ENCODE measurements at places on chromosomes 3 and 15.
A peak's percentile ranks its signal among the peaks of the same experiment; 100 is the strongest.

DNA sequence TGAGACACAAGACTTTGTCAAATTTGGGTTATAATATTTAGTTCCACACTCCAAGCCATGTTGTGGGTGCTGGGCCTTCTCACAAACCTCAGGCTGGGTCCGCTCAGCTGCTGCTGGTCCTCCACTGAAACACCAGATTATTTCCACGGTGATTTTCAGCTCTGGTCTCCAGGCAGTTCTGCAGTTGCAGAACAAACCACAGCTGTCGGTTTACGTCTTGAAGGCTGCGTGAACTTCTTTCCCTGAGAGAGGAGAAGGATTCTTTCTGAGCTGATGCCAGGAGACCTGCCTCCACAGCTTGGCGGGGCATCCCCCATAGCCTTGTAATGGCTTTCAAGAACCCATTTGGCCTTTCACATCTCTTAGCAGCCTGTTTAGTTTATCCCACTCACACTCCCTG is 16.2 kb downstream of the GALNT15 start:
- DNase-seq, result no peak

- DNase-seq, result no peak
These were observed 48.0 kb downstream of the PTH1R start for GRCh38 chr3:46925585-46925934.

DNA sequence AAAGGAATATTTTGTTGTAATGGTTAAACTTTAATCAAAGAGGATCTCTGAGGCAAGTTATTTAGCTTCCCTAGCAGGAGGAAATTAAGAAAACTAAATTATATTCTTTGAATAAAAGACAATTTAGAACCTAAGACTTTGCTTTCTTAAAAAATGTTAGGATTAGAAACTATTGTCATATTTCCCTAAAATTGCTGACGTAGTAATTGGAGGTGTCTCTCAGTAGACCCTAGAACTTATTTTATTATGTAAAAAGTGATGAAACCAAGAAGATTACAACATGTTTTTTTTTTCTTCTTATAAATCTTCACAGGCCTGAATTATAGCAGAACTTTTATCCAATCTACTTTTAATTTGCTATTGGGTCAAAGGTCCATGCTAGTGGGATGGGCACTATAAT is 363.3 kb upstream of the THRB start:
- DNase-seq, result no peak

GRCh38 chr3:186620213-186621092 is 7.6 kb downstream of the AHSG start:
- no peak for DNase-seq

GRCh38 chr3:46091046-46091445 is 63.8 kb upstream of the XCR1 start:
- DNase-seq, result no peak

- DNase-seq, result no peak
These were observed 89.4 kb upstream of the ZBTB20 start for GRCh38 chr3:115236496-115236895.

GRCh38 chr15:38535491-38536200 is 29.0 kb downstream of the RASGRP1 start:
- no peak for DNase-seq

DNA sequence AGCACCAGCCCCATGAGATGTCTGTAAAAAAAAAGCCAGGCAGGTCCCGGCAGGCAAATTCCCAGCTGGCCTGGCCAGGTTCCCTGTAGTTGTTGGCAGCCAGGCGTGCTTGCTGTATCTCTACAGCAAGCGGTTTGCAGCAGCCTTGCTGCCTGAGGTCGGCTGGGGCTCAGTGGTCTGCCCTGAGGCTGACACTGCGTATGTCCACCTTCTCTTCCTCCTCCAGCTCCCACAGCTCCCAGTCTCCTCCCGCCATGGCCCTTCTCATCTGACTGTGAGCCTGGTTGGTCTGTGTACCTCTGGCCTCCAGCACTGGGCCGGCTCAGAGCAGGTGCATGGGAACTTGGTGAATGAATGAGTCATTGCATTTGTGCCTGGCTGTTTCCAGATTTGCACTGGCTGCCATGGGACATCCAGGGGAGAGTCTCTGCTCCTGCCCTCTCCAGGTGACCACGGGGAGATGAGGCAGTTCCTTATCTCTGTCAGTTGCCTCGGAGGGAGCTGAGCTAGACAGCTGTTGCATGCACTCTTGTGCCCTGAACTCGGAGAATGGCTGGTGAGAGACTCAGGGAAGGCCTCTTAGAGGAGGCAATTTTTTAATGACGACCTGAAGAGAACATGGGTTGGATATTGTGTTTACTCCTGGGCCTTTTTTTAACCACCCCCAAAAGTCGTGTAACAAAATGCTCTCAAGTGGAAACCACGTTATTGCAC is 43.0 kb downstream of the SPSB4 start:
- no peak for DNase-seq

- no peak for DNase-seq
These were observed at the start of gene CTXN2 for GRCh38 chr15:48191574-48192225. Gene CTXN2, plus strand, starts transcription at chr15:48191665. Its CDS starts 9,636 bp downstream, at chr15:48201301.

- DNase-seq, result no peak
These were observed 2.8 kb downstream of the RRP9 start for GRCh38 chr3:51938780-51939425.

- DNase-seq, result no peak
These were observed 185.9 kb upstream of the GBE1 start for GRCh38 chr3:81947359-81947758.

DNA sequence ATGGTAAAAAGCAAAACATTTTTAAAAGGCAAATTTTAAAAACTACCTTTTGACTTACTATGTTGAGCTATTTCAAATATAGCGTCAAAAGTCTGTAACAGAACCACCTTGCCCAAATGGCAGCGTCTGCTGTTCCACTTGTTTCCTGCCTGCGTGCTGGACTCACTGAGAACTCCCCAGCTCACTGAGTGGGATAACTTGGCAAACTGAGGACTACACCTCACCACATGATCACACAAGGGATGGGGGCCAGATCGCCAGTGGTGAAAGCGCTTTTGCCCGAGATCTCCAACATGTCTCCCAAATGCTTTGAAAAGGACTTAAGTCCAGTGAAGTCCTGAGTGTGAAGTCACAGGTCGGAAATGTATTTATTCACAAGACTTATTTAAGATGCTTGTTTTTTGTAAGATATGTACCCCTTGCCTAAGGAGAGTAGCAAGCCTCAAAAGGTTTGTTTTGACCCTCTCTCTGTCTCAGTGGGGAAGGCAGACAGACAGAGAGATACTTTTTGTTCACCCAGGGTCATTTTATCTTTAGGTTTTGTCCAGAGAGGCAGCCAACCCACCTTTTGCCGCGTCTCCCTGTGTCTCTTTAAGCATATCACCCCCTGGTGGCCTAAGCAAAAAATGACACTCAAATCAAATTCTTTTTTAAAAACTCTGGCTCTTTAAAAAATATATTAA is 192.6 kb downstream of the PDZRN3 start:
- peak; percentile 72 for DNase-seq

DNA sequence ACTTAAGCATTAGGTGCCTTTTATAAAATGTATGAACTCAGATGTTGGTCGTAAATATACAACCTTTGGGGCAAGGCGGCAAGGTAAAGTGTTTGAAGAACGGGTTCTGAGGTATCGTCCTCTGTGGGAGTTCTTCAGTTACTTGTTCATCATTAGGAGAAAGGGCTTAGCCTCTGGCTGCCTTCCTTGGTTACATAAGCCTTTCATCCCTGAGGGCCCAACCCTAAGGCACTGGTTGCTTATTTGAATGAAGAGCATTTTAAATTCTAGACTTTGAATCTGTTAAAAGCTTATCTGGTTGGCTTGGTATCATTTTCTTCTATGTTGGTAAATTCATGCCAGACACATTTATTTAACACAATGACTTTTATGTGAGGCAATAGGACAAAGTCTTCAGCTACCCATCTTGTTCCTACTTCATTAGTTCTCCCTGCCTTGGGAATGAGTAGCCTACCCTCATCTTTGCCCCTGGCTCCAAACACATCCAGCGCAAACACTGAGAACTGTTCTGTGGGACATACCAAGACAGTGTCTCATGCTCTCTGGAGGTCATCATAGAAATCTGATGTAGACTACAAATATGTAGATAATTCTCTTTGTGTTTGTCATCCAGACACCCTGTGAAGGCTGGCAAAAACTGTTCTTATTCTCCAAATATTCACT is 12.4 kb upstream of the CCDC80 start:
- peak; percentile 78 for DNase-seq

DNA sequence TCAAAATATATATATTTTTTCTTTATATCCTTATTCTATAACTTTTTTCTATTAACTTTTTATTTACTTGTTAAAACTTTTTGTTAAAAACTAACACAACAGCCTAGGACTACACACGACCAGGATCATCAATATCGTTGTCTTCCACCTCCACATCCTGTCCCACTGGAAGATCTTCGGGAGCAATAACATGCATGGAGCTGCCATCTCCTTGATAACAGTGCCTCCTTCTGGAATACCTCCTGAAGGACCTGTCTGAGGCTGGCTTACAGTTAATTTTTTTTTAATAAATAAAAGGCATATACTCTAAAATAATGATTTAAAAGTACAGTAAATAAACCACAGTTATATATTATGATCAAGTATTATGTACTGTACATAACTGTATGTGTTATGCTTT is 58.9 kb downstream of the SFMBT1 start:
- DNase-seq, result no peak

DNA sequence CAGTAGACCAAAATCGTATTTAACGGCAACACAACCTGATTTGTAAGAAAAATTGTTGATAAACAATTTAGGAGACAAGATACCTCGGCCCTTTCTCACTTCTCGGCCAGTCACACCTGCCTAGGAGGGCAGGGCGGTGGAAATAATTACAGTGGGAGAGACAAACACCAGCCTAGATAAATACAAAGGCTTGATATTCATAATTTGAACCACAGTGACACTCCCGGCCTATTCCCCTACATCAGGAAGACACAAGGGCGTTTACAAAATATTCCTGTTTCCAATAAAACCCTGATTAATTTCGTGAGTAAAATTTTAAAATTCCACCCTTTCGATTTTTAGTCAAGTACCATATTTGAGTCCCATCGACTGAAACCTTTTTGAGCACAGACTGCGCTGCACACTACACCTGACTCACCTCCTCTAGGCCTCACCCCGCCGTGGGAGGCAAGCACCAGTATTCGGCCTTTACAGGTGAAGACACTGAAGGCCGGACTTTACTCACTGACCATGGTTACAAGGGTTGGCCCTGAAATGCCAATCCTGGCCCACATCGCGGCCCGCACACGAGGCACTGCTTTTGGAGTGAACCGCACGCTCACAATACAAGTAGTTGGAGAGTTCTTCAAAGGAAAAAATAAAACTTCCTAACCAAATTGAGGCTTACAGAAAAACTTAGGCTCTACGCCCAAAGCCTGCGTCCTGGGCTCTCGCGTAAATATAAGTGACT is 794 bp downstream of the ARPP19 start:
- peak; percentile 17 for DNase-seq

DNA sequence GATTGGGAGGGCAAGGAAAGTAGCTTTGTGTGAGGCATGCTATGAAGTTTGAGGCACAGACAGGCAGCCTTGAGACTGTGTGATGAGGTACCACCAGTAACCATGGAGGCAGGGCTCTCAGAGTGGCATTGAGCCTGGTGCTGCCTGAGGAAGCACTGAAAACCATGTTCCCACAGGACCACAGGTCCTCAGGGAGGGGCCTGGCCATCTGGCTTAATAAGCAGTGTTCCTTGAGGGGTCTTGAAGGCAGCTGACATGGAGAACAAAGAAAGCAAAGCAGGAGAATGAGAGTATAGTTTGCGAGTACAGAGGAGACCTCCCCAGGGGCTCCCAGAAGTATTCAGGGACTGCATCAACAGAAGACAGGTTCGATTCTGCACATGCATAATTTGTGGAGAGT is 346.6 kb downstream of the EPHB1 start:
- no peak for DNase-seq

GRCh38 chr3:137694836-137695235 is 69.3 kb upstream of the SOX14 start:
- DNase-seq, result no peak

- DNase-seq, result no peak
These were observed 27.7 kb upstream of the CPNE4 start for GRCh38 chr3:132062535-132062934.
